ENCODE measurements at places on chromosomes 1 and 21. TPM values are rescaled to one million over a fixed set of nuclear protein-coding genes. Genes with fewer than 3 reads are reported as not detected.

DNA sequence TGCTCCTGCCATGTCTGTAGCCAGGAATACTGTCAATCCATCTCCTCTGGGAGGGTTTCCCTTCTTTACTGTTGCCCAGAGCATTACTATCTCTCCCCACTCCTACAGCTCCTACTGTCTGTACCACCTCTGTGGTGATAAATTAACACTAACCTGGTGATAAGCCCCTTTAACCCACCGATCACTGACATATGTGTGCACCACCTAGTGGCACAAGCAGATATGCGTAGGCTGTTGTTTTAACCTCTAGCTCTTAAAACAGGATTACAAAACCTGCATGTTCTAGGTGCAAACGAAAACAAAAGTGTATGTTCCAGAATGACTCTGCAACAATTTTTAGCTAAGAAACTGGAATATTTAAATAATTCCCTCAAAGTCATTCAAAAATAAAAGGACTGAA lies 93.9 kb upstream of the BEND5 start:
- ATAC-seq: no peak

DNA sequence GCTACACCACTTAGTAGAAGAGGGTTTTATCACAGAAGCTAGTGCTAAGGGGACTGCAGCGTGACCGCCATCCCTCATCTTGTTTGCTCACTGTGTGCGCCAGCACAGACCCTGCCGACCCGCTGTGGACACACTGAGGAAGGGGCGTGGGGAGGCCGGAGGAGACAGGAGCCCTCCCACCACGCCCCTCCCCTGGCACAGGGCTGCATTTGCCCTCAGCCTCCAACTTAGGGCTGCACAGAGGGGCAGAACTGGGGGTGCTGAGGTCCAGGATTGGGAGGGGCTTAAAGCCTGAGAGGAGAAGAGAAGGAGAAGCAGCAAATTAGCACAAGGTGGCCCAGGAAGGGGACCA lies 37.2 kb downstream of the RRP1 start:
- peak; percentile 9 for ATAC-seq

DNA sequence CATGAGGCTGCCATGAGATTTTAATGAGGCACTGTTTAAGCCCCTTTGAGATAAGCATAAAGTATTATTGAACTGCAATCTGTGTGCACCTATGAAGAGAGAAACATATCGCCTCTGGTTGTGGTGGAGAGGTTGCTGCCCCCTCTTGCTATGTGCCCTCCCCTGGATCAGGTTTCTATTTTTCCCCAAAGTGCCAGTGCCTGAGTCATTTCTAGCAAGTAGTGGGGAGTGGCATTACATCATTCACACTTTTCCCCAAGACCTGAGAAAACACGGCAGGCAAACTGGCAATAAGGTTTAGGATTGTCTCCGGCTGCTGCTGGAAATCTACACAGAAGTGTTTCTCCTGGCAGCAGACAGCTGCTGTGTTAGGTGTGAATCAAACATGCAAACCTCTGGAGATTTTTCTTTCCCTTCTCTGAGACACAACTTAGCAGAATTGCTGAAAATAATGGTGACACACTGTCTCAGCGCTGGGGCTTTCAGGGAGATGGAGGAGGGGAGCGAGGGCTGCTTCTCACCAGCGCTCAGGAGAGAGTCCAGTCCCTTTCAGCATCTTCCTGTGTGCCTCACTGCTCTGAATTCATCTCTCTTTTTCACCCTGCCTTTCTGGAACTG lies 13.7 kb upstream of the RGS16 start:
- peak; percentile 19 for ATAC-seq

DNA sequence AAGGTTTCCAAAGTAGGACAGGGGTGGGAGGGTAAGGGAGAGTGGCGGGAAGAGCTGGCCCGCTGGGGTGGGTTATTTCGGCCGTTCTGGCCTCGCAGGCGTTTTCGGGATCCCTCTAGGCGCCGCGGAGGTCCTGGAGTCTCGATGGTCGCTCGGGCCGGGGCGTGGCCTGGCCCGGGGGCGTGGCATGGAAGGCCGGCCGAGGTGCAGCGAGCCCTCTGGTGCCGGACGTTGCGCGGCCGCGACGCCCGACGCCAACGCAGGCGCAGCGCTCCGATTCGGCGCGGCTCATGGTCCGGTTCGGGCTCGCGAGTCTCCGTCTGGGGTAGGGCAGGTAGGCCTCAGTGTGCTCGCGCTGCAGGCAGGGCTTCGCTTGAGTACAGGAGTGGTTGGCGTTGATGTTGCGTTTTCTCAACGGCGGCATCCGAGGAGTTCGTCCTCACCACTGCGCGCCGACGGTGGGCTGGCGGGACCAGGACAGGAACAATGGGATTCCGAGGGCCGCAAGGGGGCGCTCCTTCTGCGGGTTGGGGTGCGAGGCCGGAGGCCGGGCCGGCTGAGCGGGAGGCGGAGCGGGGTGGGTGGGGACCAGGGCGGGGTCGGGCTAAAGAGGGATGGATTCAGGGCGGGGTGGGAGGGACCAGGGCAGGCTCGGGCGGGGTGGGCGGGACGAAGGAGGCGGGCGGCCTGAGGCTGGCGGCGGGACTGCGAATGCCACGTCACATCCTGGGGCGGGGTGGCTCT lies at the start of gene PGBD2:
Gene PGBD2, plus strand, starts transcription at position 227 of the 744 bp plus-strand sequence. CDS start 7,628 bp downstream, outside the sequence.
- ATAC-seq: peak; percentile 94

Gene VAMP3
- 76.0 TPM for total RNA-seq

Gene CLEC20A
- not detected for total RNA-seq
